ENCODE measurements at places on chromosomes 4 and X.

DNA sequence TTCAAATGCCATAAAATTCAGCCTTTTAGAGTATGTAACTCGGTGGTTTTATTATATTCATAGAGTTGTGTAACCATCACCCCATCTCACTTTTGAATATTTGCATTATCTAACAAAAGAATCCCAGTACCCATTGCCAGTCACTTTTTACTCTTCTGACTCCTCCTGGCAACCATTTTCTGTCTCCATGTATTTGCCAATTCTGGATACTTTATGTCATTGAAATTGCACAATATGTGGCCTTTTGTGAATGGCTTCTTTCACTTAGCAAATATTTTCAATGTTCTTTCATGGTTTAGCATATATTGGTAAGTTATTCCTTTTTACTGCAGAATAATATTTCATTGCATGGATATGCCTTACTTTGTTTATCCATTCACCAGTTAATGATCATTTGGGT lies 79.9 kb downstream of the SLIT2 start:
- no peak for DNase-seq

DNA sequence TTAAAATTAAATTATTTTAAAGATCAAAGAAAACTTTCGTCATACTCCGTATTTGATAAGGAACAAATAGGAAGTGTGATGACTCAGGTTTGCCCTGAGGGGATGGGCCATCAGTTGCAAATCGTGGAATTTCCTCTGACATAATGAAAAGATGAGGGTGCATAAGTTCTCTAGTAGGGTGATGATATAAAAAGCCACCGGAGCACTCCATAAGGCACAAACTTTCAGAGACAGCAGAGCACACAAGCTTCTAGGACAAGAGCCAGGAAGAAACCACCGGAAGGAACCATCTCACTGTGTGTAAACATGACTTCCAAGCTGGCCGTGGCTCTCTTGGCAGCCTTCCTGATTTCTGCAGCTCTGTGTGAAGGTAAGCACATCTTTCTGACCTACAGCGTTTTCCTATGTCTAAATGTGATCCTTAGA lies at the start of gene CXCL8:
Gene CXCL8 (plus strand): TSS at position 217 of the 426 bp plus-strand sequence. CDS start 90 bp downstream, at position 307.
- DNase-seq, result no peak

DNA sequence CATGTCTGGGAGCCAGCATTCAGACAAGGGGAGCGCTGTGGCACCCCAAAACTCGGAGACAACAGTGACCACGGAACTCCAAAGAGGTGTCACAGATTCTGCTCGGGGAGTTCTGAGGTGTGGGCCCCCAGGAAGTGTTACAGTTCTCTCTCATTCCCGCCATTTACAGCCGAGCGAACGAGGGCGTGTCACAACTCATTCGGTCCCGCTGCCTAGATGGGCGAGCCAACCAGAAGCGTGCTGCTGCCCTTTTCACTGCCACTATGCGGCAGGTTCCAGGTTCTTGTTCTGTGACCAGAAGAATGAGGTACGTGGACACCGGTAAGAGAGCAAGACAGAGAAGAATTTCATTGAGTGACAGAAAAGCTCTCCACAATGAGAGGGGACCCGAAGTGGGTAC lies 1370.6 kb upstream of the AGA start:
- DNase-seq, result no peak

DNA sequence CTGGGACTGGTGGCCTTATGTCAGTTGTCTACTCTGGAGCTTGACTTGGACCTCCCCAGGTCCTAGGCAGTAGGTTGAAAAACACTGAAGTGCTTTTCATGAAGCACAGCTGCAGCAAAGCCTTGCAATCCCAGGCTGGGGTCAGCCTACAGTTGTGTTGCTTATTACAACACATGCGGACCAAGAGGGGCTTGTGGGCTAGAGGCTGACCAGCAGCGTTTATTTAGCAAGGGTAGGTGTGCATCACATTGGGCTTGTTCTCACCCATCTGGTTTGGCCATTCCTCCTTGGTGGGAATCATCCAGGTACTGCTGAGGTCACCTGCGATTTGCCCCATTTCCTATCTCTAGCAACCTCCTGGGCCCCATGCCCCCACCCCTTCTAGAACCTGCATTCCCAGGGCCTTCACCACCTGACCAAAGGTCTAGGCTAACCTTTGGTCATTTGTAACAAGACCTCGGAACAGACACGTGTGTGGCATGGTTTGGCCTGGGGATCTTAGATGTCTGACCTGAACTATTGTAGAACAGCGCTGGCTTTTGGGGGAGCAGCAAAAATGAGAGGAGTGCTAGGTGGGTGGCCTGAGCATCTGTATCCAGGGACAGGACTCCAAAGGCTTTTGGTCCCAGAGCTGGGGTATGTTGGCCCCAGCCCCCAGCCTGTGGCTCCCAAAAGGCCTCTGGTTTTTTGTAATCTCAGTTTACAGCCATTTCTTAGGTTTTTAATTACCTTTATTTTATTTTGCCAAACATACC lies 3.0 kb downstream of the RPL10 start:
- DNase-seq, result no peak

GRCh38 chrX:153633607-153634180 lies 13.3 kb upstream of the DUSP9 start:
- no peak for DNase-seq

DNA sequence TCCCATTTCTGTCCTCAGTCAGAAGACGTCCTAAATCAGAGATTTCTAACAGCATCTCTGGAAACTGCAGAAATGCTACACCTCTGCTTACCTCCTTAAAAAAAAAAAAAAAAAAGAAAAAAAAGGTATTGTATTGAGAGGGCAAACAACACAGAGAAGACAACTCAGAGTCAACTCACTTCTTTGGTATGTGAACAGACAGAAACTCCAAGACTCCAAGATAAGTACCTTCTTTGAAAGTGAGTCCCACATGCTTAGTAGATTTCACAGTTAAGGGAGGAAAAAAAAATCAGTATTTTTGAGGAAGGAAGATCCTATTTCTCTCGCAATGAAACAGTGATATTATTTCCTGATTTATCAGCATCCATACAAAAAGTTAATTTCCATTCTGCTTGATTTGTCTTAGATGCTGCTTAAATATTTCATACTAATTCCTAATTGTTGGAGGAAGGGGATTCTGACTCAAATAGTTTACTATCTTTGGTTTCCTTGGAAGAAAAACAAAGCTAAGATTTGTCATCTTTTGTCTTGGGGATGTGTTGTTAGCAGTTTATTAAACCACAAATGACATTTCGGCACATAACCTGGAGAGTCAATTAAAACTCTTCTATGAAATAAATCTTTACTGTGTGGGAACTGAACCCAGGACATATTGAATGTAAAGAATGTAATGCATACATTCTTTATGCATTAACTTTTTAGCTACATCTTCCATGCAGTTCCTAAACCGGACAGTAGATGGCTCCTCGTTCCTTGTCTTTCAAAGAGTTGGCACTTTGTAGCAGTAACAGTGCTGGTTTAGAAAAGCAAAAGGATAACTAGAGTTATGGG lies 4.7 kb downstream of the RASGEF1B start:
- peak; percentile 33 for DNase-seq

DNA sequence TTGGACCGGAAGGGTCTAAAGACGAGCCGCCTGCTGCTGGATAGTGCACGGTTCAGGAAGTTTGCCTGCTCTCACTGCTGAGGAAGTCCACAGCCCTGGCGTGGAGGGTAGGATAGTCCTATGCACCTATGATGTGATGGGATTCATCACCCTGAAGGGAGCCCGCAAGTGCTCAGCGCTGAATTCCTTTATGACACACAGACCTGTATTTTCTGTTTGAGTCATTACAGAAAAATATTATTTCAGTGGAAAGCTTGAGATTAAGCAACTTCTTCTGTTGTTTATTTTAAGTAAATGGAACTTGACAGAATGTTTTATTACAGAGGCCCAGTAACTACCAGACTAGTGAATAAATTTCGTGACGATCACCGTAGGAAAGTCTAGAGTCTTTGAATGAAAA lies 123.2 kb downstream of the TRIML1 start:
- DNase-seq, result no peak

DNA sequence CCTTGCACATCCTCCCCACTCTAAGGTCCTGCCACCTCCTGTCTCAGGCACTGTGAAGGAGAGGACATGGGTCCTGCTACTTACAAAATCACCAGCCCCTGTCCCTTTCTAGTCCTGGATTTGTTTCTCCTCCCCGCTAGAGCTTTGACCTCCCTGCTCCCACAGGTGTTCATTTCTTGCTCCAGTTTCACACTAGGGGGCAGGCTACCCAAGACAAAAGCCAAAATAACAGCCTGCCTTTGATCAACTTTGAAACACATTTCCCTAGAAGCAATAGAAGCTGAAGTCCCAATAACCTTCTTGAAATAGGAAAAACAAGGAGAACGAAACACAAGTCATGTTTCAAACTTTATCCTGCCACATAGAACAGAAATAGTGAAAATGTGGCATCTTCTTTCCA lies 164.4 kb downstream of the QDPR start:
- DNase-seq, result no peak

- DNase-seq, result no peak
Observed at GRCh38 chr4:126405369-126405982, 1090.7 kb downstream of the FAT4 start.

GRCh38 chr4:6492861-6493657 lies 20.6 kb upstream of the PPP2R2C start:
- DNase-seq, result no peak

DNA sequence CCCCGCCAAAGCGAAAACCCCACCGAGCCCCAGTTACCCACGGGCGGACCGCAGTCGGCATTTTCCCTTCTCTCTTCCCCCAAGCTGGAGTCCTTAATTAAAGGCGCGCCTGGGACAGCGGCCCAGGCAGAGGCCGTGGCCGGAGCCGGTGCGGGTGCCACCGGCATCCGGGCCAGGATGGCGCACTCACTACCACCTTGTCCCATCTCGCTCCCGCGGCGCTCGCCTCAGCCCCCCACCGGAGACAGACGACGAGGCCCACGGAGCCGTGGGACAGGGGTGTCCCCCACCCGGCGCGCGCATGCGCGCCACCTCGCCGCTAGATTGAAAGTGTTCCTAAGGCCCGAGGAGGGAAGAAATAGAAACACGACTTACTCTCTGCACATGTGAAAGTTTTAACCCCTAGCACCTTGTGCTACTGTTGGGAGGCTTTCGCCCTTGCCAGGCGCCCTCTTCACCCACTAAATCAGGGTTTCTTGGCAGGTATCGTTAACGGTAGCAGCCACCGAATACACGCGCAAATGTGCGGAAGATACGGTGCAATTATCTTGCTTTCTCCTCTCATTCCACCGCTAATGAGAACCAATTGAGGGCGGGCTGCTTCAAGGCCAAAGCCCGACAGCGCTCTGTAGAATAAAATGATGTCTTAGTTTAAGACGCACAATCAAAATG lies 64.3 kb upstream of the CCDC160 start:
- DNase-seq, result peak; percentile 72

Data from right kidney (tissue), 9 donors.